ENCODE measurements at places on chromosomes 7 and 10.

GRCh38 chr10:42876945-42877344 is 94.3 kb downstream of the BMS1 start:
- DNase-seq: no peak

DNA sequence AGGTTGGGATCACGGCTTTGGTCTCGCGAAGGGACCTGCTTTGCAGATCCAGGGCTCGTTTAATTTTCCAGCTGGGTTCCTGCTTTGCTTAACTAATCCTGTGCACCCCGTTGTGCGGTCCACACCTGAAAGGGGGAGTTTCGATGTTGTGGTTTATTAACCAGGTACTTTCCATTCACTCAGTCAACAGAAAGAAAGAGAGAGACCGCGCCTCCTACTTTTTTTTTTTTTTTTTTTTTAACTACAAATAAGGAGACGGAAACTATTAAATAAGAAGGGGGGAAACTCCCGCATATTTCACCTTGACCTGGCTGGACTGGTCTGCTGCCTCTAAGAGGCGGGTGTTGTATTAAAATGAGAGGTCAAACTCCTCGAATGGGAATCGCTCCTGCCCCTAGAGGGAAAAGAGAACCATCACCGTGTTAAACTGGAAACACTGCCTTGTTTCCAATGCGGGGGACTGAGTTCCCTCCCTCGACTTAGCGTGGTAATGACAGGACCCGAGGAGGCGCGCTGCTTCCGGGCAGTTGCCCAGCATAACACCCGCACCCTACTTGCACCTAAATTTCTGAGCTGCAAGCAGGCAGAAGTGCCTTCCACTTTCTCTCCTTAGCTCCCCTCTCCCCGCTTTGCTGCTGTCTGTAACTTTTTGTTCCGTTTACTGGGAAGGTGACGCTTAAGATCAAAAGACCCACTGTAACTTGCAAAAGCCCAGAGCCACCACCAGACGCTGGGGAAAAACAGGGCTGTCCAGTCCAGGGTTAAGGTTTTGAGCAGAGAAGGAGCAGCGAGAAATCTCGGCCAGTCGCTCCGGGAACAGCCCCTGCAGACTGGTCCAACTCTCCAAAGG is 1.1 kb upstream of the ITGB8 start:
- peak; percentile 69 for DNase-seq

DNA sequence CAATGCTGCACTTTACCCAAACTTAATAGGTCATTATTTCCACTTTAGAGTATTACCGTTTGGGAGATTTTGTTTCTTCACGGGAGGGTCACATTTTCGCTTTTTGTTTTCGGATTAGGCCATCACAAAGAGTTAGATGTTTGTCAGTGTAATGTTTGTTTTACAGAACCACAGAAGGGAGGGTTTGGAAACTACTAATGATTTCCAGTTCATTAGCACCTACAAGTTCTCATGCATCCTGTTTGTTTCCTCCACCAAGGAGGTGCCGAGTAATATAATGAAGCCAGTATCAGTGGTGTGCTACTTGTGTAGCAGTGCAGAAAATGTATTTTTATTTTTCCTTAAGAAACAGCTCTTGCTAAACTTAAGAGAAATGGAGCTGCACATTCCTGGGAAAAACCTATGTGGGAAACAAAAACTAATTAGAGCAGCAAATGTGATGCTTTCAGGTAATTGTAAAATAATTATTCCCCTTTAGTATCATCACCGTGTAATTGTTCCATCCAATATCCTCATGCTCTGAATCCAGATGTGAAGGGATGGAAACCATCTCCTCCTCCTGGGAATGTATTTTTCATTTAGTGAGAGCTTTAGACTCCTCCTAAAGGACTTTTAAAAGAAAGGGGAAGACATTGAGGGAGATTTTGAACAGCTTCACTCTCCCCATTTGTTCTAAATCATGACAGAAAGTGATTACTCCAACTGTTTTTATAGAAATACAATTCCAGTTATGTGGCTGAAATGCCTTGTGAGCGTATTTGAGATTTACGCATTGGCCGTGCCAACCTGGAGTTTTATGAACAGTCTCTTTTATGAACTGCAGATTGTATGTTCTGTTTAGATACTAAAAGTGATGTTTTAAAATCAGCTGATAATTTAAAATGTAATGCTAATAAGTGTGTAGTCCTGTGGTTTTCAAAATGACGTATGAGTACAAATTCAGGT is 5.6 kb downstream of the CELF2 start:
- DNase-seq: no peak

DNA sequence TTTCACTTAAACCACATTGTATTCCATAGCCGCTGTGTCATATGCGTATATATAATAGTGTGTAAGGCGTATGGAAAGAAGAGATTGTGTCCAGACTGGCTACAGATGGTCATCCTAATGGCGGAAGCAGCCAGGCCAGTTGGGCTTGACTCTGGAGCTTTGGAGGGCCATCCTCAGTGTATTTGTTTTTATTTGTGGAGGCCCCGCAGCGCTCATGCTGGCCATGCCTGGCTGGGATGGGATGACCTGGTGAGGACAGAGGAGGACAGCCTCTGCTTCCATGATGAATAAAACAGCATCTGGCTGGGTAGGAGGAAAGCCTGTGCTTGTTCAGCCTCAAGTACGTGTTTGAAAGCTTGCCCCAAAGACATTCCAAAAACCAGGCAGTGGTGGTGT is 220.3 kb downstream of the EBF3 start:
- no peak for DNase-seq

DNA sequence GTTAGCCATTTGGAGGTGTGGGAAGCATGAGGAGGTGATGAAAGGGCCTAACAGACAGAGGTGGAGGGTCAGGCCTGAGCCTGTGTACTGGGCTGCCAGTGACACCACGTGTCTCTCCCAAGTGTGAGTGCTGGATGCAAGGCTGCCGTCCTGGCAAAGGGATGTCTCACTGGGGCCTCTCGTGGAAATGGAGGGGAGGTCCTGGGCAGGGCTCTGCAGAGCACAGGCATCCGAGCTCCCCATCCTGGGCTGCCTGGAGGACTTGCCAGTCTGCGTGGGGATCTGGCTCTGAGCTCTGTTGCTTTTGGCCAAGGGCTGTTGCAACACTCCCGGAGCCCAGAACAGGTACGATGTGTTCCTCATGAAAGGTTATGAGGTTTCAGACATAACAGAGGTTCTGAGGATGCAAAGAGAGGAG is 77.3 kb downstream of the GRK5 start:
- no peak for DNase-seq

- DNase-seq: no peak
Observed at GRCh38 chr10:123153486-123154091, 613 bp upstream of the BUB3 start.

DNA sequence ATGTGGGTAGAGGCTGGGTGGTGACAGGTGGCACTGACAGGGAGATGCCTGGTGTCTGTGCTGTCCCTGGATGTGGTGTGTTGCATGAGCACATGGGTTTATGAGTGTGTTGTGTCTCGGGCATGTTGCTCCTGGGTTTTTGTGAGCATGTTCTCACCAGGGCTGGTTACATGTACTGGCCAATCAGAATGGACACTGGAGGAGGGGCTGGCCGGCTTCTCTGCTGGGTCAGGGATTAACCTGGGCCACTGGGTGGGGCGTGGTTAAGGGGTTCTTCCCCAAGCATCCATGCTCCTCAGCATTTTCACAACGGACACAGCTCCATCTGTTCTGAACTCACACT is 20.8 kb upstream of the VOPP1 start:
- peak; percentile 79 for DNase-seq

- DNase-seq: no peak
Observed at GRCh38 chr7:85229544-85229943, 42.7 kb upstream of the SEMA3D start.

GRCh38 chr10:1858547-1858946 is 121.2 kb upstream of the ADARB2 start:
- DNase-seq: no peak

DNA sequence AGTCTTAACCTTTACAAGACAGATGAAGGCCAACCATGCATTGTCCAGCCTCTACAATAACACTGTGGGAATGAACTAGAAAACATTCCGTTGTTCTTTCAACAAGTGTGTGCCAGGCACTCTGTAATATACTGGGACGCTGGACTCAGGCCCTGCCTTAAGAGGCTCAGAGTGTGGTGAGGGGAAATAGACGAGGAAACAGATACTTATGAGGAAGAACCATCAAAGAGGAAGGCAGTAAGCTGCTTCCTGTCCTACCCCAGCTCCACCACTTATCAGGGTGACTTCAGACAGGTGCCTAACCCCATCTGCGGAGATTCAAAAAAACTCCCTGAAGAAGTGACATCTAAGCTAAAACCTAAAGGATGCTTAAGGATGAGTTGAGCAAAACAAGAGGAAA is 8.9 kb upstream of the TRIM8 start:
- no peak for DNase-seq

- DNase-seq: no peak
Observed at GRCh38 chr7:105585850-105586500, 4.7 kb upstream of the EFCAB10 start.

DNA sequence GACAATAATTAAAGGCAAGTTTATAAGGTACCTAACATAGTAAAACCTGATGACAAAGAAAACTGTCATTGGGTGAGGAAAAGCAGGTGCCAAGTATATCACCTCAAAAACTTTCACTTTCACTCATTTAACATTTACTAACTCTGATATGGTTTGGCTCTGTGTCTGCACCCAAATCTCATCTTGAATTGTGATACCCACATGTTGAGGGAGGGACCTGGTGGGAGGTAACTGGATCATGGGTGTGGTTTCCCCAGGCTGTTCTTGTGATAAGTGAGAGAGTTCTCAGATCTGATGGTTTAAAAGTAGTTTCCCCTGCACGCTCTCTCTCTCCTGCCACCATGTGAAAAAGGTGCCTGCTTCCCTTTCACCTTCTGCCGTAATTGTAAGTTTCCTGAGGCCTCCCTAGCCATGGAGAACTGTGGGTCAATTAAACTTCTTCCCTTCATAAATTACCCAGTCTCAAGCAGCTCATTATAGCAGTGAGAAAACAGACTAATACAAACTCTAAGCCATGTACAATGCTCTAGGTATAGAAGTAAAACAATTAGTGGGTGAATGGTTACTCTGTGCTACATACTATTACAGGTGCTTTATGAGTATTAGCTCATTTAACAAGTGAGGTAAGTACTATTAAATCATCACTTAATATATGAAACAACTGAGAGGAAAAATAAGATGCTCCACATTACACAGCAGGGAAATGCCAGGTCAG is 199.0 kb downstream of the CHCHD3 start:
- DNase-seq: no peak

Data from RPMI8226 (cell line).